Activated T-helper 1 cell treated with Interleukin-2 at 50 U/mL for 16 hours (primary cell): ENCODE measurements at places on chromosomes 12 and 14.

DNA sequence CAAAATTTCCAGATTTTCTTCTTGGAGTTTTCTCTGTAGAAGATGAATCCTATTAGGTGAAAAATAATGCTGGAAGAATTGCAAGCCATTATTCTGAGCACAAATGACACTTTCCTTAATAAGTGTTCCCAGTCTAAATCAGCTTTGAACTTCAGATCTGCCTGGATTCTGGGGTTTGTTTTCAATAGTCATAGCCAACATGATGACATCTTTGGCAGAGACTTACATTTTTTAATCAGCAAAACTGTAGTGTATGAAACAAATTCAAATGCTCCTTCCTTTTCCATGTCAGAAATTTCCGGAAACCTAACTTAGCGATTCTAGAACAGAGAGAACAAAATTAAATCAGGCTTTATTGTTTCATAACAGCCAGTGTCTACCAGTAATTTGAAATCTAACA, 88.5 kb downstream of the TSPAN8 start:
- no peak for DNase-seq

DNA sequence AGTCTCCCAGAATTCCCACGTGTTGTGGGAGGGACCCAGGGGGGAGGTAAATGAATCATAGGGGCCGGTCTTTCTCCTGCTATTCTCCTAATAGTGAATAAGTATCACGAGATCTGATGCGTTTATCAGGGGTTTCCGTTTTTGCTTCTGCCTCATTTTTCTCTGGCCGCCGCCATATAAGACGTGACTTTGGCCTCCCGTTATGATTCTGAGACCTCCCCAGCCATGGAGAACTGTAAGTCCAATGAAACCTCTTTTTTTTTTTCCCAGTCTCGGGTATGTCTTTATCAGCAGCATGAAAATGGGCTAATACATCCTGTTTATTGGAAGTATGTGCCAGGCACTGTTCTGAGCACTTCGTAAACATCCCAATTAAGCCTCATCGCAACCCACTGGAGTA, 788 bp downstream of the KRT72 start:
- no peak for DNase-seq

DNA sequence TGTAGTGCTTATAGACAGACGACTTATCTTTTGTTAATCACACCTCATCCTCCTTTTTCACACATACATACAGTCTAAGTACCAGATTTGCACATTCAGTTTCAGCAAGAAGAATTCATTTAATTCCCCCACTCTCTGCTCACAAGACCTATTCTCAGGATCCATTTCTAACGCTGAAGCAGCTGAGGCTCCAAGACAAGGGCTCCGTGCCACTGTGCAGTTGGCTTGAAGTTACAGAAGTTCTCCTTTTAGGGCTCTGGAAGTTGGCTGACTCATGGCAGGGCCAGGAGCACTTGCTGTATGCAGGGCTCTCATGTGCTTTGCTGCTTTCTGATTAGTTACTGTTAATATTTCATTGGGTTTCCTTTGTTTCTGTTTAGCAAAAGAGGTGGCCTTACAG, 1566.9 kb upstream of the TMEM132C start:
- no peak for DNase-seq

DNA sequence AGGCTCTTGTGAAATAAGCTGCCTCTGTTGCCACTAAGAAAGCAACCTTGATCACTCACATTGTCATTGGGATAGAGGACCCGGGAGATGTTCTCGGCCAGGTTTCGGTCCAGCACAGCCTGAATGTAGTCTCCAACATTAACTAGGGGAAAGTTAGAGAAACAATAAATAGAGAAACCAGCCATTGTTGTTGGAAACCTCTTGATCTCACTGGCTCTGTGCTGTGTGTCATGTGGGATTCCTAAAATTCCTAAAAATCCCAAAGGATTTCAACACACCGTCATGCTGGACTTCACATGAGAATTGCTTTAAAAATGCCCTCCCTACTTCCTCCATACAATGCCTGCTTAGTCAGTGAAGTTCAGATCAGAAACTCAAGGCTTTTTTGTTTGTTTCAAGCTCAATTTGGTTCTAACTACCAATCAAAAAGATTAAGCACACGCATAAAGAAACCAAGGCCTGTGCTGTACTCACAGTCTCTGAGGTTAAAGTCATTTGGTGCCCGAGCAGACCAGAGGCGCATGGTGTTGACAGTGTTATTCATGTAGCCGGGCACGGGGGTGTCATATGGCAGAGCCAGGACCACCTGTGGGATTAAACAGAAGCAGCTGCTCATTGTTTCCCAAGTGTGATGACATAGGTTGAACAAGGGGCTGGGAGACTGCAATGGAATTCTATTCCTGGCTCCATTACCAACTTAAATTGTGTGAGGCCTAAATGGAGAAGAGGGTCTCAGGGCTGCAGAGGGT, 23.6 kb downstream of the PYGL start:
- no peak for DNase-seq

DNA sequence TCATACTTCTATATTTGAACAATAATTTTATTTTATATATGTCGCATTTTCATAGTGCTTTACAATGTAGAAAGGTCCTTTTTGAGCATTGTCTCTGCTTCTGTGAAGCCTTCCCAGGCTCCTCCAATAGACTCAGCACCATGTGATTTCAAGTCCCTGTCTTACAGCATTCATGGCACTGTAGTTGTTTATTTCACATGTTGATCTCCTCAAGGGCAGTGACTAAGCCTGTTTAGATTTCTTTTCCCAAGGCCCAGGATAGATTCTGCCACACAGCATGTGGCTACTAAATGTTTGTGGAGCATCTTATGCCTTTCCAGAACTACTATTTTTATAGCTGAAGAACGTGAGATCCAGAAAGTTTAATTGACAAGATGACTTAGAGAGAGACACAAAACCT, 391.7 kb downstream of the TMEM117 start:
- no peak for DNase-seq

DNA sequence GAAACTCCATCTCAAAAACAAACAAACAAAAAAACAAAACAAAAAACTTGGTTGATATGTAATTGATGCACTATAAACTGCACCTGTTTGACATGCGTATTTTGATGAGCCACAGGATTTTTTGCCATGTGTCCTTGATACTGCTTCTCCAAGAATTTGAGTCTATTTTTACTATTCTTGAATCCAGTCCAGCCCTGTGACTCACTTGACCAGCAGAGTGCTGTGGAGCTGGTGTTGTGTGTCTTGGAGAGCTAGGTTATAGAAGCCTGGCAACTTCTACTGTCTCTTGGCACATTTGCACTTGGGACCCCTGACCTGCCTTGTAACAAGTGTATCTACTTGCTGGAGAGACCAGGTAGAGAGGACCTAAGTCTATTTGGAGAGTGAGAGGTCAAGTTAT, 52.0 kb downstream of the KLRG1 start:
- DNase-seq = no peak

DNA sequence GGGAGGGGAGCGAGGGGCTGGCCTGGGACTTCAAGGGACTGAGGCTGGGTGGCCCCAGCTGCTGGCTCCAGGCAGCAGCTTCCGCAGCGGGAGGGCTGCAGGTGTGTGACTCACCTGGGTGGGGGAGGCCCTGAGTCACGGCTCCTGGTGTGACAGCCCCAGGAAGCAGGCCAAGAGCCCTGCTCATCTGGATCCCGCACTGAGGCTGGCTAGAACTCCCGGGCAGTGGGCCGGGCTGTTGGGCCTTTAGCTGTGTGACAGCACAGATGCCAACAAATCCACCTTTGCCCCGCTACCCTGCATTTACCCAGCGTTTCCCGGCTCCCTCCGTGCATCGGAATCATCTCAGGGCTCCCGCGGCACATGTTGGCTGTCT, 180.0 kb upstream of the PRMT8 start:
- DNase-seq = no peak

- DNase-seq = no peak
These were observed 1117.6 kb upstream of the TMEM132C start for GRCh38 chr12:127149226-127149964.
